T-helper 9 cell (primary cell): ENCODE measurements at places on chromosomes 2 and 18.
A peak's percentile ranks its signal among the peaks of the same experiment; 100 is the strongest.

- DNase-seq, result no peak
Observed at GRCh38 chr18:30376515-30376914, 666.0 kb downstream of the DSC3 start.

DNA sequence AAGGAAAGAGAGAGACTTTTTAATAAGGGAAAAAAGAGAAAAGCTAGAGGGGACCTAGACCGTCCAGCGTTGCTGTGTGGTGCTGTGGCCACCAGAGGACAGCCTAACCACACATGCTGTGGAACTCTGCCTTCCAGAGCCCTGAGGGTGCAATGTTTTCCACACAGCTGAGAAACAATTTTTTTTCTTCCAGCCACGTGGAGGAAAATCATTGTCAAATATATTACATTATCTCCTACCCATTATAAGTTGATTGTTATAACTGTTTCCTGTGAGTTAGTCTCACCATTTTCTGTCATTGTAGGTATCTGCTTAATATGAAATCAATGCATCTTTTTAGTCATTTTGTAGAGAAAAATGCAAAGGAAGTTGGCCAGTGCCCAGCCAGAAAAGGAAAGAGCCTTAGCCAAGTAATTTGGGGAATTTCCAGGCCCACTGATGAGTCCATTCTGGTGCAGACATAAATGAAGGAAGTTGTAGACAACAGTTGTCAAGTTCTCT lies 5.9 kb upstream of the MRPL19 start:
- peak; percentile 27 for DNase-seq

DNA sequence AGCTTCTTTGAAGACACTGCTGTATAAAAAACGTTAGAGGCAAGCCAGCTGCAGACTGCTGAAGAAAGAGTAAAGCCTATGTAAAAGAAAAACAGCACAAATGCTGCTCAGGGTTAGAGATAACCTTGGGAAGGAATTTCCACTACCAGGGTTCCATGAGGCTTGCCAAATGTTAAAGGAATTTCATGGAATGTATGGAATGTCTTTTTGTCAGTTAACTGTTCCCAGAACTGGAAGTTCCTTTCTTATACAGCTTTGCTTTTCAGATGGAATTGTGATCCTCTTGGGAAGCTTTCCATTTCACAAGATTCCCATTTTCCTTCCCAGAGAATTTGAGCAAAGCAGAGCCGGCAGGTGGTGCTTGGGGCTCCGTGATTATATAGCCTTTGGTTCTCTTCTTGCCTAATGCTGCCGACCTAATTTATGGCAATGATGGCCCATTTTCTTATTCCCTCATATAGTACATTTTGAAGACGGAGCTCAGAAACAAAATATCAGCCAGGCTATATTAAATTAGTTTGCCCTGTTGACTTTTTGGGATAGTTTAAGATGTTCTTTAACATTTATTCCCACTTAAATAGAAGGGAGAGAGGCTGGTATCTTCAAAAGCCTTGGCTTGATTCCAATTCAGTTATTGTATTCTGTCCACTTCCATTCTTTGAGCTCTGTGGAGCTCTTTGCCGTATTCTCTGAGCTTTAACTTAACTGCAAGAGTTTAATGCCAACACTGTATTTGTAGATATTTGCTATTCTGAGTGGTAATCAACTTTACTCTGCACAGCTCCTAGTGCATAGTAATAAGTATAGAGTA lies 162.3 kb downstream of the PHLPP1 start:
- no peak for DNase-seq

DNA sequence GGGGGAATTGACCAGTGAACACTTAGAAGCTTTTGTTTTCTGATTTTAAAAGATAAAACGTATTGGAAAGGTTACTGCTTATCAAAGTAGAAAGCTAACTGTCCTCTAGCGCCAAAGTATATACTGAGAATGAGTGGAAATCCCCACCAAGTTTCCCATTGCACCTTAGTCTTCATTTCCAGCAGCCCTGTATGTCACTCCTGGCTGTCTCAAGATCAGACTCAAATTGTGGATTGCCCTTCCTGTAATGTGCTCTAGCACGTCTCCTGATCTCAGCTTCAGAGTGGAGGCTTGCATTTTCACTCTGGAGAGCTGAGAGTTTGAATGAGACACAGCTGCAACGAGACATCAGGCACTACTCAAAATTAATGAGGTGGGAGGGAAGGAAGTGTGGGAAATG lies 26.6 kb downstream of the MFF start:
- DNase-seq, result no peak

DNA sequence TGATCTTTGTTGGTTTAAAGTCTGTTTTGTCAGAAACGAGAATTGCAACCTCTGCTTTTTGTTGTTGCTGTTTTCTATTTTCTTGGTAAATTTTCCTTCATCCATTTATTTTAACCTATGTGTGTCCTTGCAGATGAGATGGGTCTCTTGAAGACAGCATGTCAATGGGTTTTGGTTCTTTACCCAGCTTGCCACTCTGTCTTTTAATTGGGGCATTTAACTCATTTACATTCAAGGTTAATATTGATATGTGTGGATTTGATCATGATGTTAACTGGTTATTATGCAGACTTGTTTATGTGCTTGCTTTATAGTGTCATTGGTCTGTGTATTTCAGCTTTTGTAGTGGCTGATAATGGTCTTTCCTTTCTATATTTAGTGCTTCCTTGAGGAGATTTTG lies 327.9 kb upstream of the SYT4 start:
- no peak for DNase-seq

GRCh38 chr2:213723041-213723560 lies 438.8 kb downstream of the SPAG16 start:
- DNase-seq, result no peak

GRCh38 chr2:74232426-74232825 lies 34.0 kb downstream of the MTHFD2 start:
- DNase-seq, result no peak

GRCh38 chr2:110780461-110780860 lies 48.1 kb downstream of the ACOXL start:
- no peak for DNase-seq

DNA sequence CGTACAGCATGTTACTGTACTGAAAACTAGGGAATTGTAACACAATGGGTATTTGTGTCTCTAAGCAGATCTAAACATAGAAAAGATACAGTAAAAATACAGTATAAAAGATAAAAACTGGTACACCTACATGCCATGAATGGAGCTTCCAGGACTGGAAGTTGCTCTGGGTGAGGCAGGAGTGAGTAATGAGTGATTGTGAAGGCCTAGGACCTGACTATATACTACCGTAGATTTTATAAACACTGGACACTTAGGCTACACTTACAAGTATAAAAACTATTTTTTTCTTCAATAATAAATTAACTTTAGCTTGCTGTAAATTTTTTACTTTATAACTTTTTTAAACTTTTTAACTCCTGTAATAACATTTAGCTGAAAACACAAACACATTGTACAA lies 324.4 kb upstream of the TNP1 start:
- DNase-seq, result no peak

GRCh38 chr2:120934574-120935338 lies 199.1 kb downstream of the GLI2 start:
- DNase-seq, result no peak

GRCh38 chr2:44291281-44292248 lies 16.3 kb downstream of the SLC3A1 start:
- DNase-seq, result no peak

- DNase-seq, result no peak
Observed at GRCh38 chr2:144067506-144067905, 452.4 kb downstream of the ZEB2 start.

DNA sequence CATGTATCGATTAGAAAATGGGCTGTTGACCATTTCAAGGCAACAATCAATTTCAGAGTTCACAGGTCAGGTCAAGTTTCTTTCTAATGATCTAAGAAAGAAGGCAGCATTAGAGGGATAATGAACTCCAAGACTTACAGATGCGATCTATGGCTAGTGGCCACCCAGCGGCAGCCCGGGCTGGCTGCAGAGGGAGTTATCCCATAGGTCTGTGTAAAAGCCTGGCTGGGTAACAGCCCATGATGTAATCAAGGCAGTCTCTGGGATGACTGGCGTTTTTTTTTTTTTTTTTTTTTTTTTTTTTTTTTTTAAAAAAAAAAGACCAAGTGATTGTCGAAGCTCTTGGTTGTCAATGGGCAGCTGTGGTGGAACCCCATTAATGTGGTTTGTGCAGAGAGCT lies 171.1 kb upstream of the SKOR2 start:
- DNase-seq, result no peak

DNA sequence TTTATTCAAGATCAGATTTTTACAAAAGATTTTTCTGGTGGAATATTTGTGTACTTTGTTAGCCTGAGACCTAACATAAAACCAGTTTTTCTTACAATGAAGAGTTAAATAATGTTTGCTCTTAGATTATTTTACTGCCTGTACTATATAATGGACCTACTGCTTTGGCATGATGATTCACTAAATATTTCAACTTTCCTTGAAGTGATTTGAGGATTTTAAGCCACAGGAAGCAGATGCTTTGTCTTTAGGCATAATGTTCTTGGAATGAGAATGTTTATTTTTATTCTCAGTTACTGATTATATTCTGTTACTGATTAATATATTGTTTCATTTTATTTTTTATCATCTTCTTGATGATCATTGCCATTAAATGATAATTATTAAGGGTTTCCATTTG lies 175.3 kb upstream of the LRP1B start:
- no peak for DNase-seq

GRCh38 chr18:68041327-68041726 lies 524.8 kb upstream of the DSEL start:
- DNase-seq, result no peak

GRCh38 chr2:64323197-64323596 lies 130.8 kb upstream of the LGALSL start:
- no peak for DNase-seq

GRCh38 chr2:242034138-242034537 lies 164.6 kb downstream of the RTP5 start:
- no peak for DNase-seq

GRCh38 chr2:68643011-68643873 lies at the start of gene PROKR1:
TSS of gene PROKR1 (plus strand) at chr2:68643579. CDS start at chr2:68645822, 2,243 bp downstream.
- DNase-seq, result no peak

- no peak for DNase-seq
Observed at GRCh38 chr18:13539050-13539449, 187.3 kb downstream of the FAM210A start.

- DNase-seq, result peak; percentile 55
Observed at GRCh38 chr2:106094131-106094841, 99.8 kb downstream of the UXS1 start.

GRCh38 chr18:73645160-73645715 lies 502.4 kb downstream of the FBXO15 start:
- no peak for DNase-seq

DNA sequence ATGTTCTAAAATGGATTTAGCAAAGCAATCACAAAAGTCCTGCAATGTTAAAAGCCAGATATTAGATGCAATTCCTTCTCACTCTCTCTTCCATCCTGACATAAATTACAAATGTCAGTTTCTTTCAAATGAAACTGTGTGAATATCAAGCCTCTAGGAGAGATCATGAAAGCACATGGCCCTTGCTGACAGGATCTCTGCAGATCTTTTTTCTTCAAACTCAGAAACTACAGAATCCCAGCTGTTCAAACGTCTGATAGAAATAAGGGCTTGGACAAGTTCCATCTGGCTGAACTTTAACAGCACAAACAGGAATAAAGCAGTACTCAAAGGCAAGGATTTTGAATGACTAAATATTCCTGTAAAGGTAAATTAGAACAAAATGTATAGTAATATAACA lies 47.6 kb downstream of the PDE1A start:
- no peak for DNase-seq

DNA sequence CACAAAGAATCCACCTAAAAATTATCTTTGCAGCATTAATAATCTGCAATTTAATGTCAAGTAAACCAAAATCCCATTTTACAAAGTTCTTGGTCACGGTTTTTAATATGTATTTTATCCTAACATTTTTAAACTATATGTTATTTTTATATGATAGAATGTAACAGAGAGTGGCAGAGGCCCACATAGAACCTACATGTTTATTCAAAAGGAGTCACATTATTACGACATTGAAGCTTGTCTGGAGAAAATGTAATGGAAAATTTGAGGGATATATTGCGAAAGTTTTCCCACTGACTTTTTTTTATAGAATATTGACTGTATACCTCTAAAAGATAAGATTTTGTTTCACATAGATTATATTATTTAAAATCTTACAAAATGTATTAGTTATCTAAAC lies 89.7 kb upstream of the COL3A1 start:
- no peak for DNase-seq

DNA sequence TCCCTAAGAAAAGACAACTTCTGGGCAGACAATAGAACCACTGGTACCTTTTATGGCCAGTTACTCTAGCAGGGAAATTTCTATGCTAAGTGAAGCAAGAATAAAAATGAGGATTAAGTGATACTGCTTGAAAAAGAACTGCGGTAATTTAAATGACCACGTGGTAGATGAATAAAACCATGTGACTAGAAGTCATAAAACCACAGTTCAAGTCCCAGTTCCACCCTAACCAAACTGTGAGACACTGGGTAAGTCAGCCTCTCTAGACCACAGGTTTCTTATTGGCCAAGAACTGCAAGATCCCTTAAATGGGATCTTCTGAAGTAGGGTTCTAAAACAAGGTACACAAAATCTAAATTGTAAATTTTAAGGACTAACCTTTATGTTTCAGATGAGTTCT lies 12.7 kb downstream of the TMEM237 start:
- DNase-seq, result no peak

DNA sequence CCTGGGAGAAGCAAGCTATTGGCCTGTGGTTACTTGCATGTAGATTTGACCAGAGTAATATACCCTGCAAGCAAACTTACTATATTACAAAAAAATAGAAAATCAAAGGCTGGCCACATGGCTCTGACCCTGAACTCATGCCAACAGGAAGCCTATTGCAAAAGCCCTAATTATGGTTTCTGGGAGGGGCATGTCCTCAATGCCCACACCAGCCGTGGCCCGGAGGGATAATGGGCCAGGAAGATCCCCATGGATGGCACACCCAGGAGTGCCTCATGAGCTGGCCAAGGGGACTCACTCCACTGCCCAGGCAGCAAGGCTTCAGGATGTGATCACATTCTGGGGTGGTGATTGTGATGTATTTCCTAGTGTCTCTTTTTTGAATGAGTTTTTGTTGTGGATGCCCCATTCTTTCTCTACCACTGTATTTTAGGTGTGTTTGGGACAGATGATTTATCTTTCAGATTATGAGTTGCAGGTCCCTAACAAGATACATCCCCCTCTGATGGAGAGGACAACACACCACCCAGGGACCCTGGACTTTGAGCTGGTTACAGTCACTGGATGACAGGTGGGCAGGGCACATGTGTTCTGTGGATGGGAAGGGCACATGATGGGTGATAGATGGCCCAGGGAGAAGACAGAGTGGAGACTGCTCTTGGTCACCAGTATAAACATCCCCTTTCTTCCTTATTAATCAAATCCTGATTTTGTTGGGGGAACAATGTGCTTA lies 18.7 kb upstream of the TFCP2L1 start:
- no peak for DNase-seq

GRCh38 chr2:96407041-96407918 lies 71.7 kb downstream of the NCAPH start:
- peak; percentile 60 for DNase-seq

- no peak for DNase-seq
Observed at GRCh38 chr2:234797566-234798250, 154.1 kb upstream of the SH3BP4 start.

DNA sequence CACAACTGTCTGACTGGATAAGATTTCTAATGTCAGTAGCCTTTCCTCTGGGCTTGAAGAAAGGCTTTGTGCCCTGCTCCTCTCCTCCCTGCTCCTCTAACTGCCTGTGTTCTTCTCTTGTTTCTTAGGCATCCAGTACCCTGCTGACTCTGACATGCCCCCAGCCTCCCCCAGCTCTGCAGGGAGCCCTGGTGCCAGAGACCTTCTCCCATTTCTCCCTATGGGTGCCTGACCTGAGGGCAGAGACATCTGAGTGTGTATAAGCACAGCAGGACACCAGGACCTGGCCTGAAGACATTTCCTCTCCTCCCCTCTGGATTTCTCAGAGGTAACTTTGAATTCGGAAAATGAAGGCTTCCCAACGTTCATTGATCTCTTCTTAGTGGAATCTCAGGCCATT lies 23.6 kb downstream of the RNF144A start:
- DNase-seq, result no peak
